ENCODE measurements at places on chromosomes 11 and 22. TPM values are rescaled to one million over a fixed set of nuclear protein-coding genes. Genes with fewer than 3 reads are reported as not detected.
A peak's percentile ranks its signal among the peaks of the same experiment; 100 is the strongest.

- H3K4me1 ChIP-seq: peaks cover 8% of the 10 kb centered on the region
- no peak for DNase-seq
- H3K36me3 ChIP-seq: no peaks in the 10 kb centered on the region
- H3K27me3 ChIP-seq: no peaks in the 10 kb centered on the region
- H3K4me3 ChIP-seq: no peak overlapping the region
These were observed 14.9 kb upstream of the KCTD14 start for GRCh38 chr11:78037825-78038620.

DNA sequence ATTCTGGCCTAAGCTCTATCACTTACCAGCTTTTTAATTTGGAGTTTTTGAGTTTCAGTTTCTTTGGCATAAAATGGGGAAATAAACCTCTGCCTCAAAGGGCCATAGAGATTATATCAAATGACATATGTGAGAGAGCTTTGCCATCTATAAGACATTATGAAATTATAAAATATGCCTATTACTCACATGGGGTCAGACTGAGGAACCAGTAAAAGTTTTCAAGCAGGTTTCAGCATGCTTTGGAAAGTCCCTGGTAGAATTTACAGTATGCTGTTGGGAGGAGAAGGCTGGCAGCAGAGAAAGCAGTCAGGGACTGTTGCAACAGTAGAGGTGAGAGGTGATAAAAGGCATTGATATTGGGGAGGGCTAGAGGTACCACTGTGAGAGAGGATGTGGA lies 13.6 kb upstream of the MTNR1B start:
- no peak overlapping the region for H3K27ac ChIP-seq
- DNase-seq: no peak
- H3K36me3 ChIP-seq: no peaks in the 10 kb centered on the region
- H3K27me3 ChIP-seq: no peaks in the 10 kb centered on the region
- no peaks in the 10 kb centered on the region for H3K4me1 ChIP-seq

DNA sequence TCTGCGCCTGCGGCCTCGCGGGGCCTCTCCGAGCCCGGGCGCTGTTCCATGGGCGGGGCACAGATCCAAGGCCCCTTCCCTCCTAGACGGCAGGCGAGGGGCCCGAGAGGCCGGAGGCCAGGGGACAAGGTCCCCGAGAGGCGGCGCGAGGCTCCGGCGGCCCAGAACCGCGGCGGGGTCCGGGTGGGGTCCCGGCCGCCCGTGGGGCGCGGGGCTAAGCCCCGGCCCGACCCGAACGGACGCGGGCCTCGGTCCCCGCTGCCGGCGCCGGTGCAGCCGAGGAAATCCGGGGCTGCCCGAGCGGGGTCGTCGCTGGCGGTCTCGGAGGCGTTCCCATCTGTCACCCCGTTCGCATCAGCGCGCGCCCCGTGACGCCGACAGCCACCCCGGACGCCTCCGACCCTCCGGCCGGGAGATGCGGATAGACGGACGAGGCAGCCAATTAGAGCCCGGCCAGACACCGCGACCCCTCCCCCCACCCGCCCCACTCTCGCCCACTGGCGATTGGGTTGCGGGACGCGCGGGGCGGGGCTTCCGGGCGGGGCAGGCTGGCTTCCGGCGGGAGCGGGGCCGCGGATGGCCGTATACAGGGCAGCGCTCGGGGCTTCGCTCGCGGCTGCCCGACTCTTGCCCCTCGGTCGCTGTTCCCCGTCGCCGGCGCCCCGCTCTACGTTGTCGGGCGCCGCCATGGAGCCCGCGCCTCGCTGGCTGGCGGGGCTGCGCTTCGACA lies at the start of gene SELENOO:
SELENOO (plus strand) TSS at position 551 of the 730 bp plus-strand sequence; CDS start at position 577, 26 bp downstream.
- H3K27me3 ChIP-seq: no peaks in the 10 kb centered on the region
- H3K36me3 ChIP-seq: peaks cover 5% of the 10 kb centered on the region
- H3K4me1 ChIP-seq: peaks cover 24% of the 10 kb centered on the region
- DNase-seq: peak; percentile 97
- H3K27ac ChIP-seq: no peak within 1 kb of the TSS

DNA sequence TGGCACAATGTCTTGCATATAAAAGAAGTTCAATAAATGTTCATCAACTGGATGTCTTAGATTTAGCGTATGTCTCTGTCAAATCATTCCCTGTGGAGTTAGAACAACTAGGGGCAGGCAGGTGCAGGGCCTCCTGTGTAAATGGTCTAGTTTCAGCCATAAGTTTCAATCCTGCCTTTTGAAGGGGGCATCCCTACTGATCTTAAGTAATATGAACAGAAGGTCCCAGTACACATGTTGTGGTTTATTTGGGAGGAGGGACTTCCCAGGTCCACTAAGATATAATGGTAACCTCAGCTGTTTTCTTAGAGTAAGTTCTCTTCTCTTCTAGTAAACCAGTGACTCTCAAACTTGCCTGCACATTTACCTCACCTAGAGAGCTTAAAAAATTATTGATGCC lies 19.8 kb downstream of the TTC12 start:
- H3K36me3 ChIP-seq: peaks cover 19% of the 10 kb centered on the region
- H3K4me1 ChIP-seq: no peaks in the 10 kb centered on the region
- no peaks in the 10 kb centered on the region for H3K27me3 ChIP-seq
- H3K27ac ChIP-seq: no peak overlapping the region
- no peak for DNase-seq

DNA sequence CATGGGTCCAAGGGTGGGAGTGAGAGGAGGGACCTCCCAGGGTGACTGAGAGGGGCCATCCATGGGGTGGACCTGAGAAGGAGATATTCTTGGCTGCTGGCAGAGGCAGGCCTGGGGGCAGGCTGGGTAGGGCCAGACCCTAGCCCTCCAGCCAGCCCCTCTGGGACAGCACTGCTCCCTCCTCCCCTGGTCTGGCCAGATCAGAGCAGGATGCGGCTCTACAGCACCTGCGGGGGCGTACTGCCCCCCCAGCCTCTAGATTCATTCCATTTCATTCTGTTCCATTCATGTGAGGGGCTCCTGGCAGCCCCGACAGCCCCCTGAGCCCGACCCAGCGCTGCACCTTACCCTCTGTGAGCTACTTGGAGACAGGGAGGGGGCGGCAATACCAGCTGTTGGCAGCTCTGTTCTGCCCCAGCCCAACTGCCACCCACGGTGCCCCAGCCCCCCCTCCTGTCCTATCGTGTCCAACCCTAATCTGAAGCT lies 34.3 kb upstream of the MYRF start:
- peak overlapping the region; percentile 9 for H3K4me3 ChIP-seq
- no peak overlapping the region for H3K27ac ChIP-seq
- H3K4me1 ChIP-seq: no peaks in the 10 kb centered on the region
- no peaks in the 10 kb centered on the region for H3K36me3 ChIP-seq

GRCh38 chr11:65498977-65499712 lies at the start of gene MALAT1:
TSS of gene MALAT1 (plus strand) at chr11:65499045.
- H3K27me3 ChIP-seq: no peaks in the 10 kb centered on the region
- H3K27ac ChIP-seq: peak within 1 kb of the TSS; percentile 99
- no peaks in the 10 kb centered on the region for H3K4me1 ChIP-seq
- DNase-seq: peak; percentile 98
- H3K4me3 ChIP-seq: peak within 1 kb of the TSS; percentile 81
- H3K36me3 ChIP-seq: peaks cover 17% of the 10 kb centered on the region

DNA sequence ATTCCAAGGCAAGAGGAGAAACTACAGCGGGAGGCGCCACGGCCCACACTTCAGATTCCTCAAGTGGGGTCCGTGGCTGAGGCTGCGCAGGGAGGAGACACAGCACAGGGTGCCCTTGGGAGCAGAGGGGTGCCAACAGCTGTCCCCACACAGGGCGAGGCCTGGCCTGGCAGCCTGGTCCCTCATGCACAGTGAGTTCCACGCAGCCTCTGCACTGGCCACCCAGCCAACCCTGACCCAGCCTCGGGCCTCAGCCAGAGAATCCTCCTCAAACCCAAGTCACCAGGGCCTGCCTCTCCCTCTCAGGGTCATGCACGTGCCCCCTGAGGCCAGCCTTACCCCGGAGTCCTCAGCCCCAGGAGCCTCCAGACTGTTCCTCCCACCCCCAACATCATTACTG lies 22.4 kb upstream of the MOB2 start:
- H3K27ac ChIP-seq: no peak overlapping the region
- no peaks in the 10 kb centered on the region for H3K27me3 ChIP-seq
- H3K4me1 ChIP-seq: no peaks in the 10 kb centered on the region

GRCh38 chr22:28883917-28884746 lies 760 bp downstream of the ZNRF3 start:
- DNase-seq: peak; percentile 73
- H3K27me3 ChIP-seq: no peaks in the 10 kb centered on the region
- peak overlapping the region; percentile 70 for H3K27ac ChIP-seq
- H3K36me3 ChIP-seq: no peaks in the 10 kb centered on the region

GRCh38 chr11:8729837-8730696 lies 47.5 kb downstream of the RPL27A start:
- H3K36me3 ChIP-seq: peaks cover 3% of the 10 kb centered on the region
- no peaks in the 10 kb centered on the region for H3K27me3 ChIP-seq
- no peak overlapping the region for H3K27ac ChIP-seq
- H3K4me1 ChIP-seq: peaks cover 9% of the 10 kb centered on the region

DNA sequence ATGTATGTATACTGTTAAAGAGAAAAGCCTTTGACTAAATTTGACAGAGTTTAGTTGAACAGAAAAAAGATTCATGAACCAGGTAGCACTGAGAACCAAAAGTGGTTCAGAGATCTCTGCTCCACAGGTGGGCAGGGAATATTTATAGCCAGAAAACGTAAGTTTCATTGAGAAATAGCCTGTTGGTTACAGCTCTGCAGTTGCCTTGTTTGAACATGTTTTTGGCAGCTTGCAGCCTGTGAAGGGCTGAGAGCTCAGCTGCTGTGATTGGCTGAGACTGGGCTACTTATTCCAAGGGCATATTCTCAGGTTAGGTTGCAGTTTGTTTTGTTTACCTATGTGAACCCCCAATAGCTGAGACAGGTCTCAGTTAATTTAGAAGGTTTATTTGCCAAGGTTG lies 13.5 kb upstream of the ZNF74 start:
- no peaks in the 10 kb centered on the region for H3K36me3 ChIP-seq
- H3K27me3 ChIP-seq: no peaks in the 10 kb centered on the region
- DNase-seq: no peak
- no peak overlapping the region for H3K4me3 ChIP-seq
- no peak overlapping the region for H3K27ac ChIP-seq

DNA sequence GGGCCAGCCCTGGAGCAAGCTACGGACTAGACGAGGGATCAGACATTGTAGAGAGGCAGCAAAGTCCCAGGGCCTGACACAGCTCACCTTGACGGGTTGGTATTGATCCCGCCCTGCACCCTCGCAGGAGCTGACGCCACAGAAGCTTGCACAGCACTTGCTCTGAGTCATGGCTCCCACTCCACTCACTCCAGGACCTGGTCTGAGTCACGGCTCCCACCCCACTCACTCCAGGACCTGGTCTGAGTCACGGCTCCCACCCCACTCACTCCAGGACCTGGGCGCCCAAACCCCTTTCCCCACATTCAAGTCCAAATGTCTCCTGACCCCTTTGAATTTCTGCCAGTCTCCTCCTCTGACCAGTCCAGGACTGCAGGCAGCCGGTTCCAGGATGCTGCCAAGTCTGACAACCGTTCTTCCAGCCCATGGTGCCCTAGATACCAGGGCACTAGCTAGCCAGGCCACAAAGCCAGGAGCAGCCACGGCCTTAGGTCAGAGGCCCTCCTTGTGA lies 6.0 kb upstream of the PNPLA5 start:
- H3K4me1 ChIP-seq: no peaks in the 10 kb centered on the region

DNA sequence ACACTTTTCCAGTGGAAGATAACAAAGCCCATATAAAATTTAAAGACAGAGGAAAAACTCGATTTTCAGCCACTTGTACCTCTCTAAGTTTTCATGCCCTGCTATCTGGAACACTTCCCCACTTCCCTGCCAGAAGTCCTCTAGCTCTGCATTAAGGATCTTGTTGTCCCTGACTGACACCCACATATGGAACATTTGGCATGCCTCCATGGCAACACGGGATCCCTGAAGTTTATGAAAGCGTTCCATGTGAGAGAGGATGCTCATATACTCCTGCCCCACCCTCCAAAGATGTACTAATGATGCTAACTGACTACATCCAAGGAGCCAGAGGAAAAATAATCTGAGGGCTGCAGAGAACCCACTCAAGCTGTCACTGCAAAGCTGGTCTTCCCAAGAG lies 8.8 kb upstream of the C11orf91 start:
- H3K4me3 ChIP-seq: no peak overlapping the region
- no peak overlapping the region for H3K27ac ChIP-seq
- peaks cover 23% of the 10 kb centered on the region for H3K36me3 ChIP-seq
- peaks cover 12% of the 10 kb centered on the region for H3K4me1 ChIP-seq

GRCh38 chr11:61162092-61162941 lies 1.1 kb upstream of the VPS37C start:
- peak overlapping the region; percentile 70 for H3K4me3 ChIP-seq
- peaks cover 23% of the 10 kb centered on the region for H3K4me1 ChIP-seq
- H3K36me3 ChIP-seq: no peaks in the 10 kb centered on the region
- peak overlapping the region; percentile 92 for H3K27ac ChIP-seq
- DNase-seq: peak; percentile 60
- H3K27me3 ChIP-seq: no peaks in the 10 kb centered on the region

DNA sequence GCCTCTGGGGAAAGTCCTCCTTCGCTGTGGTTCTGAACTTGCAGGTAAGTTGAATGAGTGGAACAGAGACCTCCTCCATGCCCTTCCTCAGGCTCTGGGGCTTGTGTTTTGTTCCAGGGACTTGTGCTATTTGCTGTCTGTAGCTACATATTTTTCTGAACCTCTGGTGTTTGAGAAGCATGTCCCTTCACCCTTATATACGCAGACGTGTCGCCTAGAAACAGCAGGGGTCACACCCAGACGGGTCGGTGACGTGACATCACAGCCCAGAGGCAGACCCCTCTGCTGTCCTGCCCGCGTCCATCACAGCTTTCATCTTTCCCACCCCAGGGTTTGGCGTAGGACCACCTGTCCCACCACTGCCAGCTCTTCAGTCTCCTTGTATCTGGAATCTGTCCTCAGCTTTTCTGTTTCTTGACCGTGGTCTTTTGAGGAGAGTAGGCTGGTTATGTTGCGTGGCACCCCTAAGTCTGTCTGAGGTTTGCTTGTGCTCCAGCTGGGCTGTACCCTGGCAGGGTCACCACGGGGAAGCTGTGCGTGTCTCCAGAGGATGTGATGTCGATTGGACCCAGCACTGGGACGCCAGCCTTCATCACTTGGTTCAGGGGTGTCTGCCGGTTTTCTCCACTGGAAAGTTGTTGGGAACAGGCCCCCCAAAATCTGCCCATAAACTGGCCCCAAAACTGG lies 13.4 kb upstream of the MUC5B start:
- no peak overlapping the region for H3K4me3 ChIP-seq
- H3K4me1 ChIP-seq: no peaks in the 10 kb centered on the region
- no peaks in the 10 kb centered on the region for H3K27me3 ChIP-seq

GRCh38 chr22:49567899-49568750 lies 259.5 kb downstream of the BRD1 start:
- no peaks in the 10 kb centered on the region for H3K4me1 ChIP-seq
- no peaks in the 10 kb centered on the region for H3K27me3 ChIP-seq
- no peaks in the 10 kb centered on the region for H3K36me3 ChIP-seq
- no peak overlapping the region for H3K27ac ChIP-seq
- no peak overlapping the region for H3K4me3 ChIP-seq
- DNase-seq: peak; percentile 25

Gene CACNA1I
- 0.63 TPM for total RNA-seq

Gene ZBTB44
- 59.7 TPM for total RNA-seq

Gene DDI1
- total RNA-seq: not detected

Gene ADM2
- 8.0 TPM for total RNA-seq

Gene HSPB2
- total RNA-seq: 4.4 TPM

Gene GRK3
- total RNA-seq: 11.5 TPM
